Fibroblast of skin of left quadriceps (primary cell): ENCODE measurements at places on chromosomes 6 and 20.

- no peak for DNase-seq
These were observed 30.8 kb downstream of the NHSL1 start for GRCh38 chr6:138468320-138469015.

GRCh38 chr6:40347571-40348011 is 239.6 kb downstream of the LRFN2 start:
- DNase-seq: no peak

GRCh38 chr6:149081281-149081680 is 236.2 kb upstream of the TAB2 start:
- no peak for DNase-seq

GRCh38 chr6:154578004-154578559 is 67.6 kb upstream of the CNKSR3 start:
- no peak for DNase-seq

GRCh38 chr6:29737707-29738630 is 14.7 kb downstream of the HLA-F start:
- DNase-seq: peak; percentile 10

DNA sequence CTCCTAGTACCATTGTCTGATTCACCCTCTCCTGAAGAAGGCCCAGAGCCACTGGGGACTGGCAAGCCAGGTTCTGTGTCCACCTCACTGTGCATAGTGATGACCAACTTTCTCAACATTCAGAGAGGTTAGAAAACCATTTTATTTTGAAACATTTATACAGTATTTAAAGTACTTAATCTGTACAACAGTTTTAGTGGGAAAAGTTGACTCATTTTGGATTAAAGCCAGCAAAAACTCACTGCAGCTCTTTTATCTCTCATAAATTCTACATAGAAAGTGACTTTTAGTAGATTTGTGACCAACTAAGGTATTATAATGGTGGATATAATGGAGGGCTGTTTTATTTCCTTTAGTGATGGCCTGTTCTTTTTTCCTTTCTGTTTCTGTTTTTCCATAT is 9.7 kb downstream of the TULP4 start:
- DNase-seq: peak; percentile 57

GRCh38 chr6:138690975-138691594 is 82.5 kb upstream of the CCDC28A start:
- no peak for DNase-seq

DNA sequence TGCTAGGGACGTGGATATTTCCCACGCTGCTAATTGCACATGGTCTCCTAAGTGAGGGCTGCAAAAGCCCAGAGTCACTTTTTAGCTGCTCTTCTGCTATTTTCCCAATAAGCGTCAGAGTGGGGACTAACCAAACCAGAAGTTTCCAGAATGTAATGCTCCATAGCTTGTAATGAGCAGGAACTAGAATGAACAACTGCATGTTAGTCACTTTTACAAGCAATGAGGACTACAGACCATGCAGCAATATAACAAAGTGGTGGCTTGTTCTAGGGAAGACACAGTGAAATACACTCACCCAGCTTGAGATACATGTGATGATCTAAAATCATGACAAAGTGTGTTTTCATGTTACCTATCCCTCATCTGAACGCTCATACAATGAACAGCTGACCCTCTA is 314.1 kb upstream of the SGK1 start:
- no peak for DNase-seq

DNA sequence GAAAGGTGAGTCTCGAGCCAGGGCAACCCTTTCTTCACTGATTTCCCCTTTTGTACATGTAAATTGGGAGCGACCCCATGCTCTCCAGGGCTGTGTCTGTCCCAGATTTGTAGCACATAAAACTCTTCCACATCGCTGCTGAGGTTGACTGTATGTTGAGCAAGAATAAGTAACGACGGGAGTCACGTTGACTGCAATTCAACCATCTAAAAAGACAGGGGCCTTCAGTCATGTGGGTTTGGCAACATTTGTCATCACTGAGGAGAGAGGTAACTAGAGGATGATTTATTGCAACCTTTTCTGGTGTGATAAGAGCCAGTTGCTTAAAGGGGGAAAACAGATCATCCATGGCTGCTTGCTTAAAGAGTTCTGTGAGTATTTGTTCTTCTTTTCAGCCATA is 159.4 kb upstream of the SULF2 start:
- DNase-seq: no peak

GRCh38 chr6:24149836-24150235 is 23.8 kb downstream of the NRSN1 start:
- DNase-seq: no peak

DNA sequence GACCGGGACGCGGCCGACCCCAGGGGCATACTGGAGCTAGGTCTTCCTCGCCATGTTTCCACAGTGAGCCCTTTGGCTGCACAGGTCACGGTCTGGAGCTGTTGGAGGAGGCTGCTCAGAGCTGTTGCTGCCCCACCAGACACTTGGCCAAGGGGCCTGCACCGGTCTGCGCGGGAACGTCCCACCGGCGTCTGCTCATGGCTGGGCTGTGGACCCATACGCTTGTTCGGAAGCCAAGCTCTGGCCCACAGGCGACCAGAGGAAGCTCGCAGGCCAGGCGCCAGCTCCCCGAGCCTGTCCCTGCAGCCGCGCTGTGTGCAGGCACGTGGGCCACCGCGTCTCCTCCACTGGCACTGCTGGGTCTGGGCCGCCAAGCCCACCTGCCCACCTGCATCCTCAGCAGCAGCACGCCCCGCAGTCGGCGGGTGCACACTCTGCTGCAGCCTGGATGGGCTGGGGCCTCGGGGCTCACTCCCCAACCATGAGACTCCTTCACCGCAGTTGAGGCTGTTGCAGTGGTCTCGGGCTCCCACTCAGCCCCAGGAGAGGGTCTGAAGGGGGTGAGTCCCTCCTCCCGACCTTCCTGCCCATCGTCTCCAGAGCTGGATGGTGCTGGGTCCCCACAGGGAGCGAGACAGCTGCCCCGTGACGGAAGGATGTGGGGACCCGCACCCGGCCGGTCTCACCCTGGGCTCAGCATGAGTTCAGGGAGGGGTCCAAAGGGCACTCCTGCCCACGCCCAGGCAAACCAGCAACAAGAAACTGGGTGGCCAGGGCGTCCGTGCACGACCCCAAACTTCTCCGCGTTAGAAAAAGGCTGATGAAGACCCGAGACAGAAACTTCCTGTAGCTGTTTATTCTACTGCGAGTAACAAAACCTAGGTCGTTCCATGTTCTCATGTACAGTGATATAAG is 15.5 kb upstream of the TCFL5 start:
- DNase-seq: no peak

DNA sequence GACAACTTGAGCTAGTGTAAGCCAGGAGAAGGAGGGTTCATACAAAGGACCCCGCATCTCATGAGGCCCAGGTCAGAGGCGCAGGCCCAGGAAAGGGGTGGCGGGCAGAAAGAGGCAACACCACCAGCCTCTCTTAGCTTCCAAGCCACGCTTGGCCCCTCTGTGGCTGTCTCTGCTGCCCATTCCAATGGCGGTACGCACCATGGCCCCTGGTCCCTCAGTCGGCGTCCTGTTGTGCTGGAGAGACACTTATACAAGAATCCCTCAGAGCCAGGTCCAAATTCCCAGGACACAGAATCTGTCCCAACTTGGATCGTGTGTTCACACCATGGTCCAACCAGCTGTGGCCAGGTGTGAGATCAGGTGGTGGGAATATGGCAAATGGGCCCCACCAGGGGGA is 127.0 kb upstream of the CDH4 start:
- no peak for DNase-seq

- DNase-seq: no peak
These were observed 24.5 kb downstream of the CLIC5 start for GRCh38 chr6:45991189-45991588.

DNA sequence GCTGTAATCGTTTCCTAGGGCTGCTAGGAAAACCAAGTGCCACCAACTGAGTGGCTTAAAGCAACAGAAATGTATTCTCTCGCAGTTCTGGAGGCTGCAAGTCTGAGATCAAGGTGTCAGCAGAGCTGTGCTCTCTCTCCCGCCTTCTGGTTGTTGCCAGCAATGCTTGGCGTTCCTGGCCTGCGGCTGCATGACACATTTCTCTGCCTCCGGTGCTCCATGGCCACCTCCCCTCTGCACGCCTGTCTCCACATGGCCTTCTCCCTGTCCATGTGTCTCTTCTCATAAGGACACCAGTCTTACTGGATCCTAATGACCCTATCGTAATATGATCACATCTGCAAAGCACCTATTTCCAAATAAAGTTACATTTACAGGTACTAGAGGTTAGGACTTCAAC is 91.7 kb upstream of the AKAP12 start:
- no peak for DNase-seq

DNA sequence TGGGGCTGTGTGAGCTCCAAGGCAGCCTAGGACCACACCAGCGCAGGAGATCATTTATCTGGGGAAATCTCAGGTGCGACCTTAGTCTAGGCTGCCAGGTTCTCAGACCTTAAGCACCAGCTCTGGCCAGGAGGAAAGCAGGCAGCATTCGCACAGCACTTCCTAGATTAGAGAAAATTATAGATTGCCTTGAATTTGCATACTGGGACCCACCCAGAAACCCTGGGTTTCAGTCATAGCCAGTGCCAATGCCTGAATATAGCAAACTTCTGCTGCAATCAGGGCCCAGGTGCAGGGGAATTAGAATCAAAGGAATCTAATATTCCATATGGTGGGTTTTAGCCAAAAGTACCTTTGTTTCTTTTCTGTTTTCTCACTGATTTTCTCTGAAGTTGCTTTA is 204.3 kb upstream of the CST7 start:
- no peak for DNase-seq

DNA sequence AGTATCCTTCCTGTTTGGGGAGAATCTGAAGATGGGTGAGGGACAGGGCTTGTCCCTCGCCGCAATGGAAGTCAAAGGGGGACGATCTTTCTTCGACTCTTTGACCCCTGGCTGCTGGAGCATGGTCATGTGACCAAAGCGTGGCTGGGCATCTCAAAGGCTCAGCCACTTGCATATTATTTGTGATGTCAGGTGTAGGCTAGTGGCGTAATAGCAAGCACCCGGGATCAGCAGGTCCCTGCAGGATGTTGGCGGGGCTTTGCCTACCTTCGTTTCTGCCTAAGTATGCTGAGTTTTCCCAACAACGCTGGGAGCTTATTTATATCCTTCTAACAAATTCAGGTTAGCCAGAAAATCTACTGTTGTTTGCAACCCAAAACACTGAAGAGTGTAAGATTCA is 50.3 kb upstream of the IL20RA start:
- DNase-seq: no peak

DNA sequence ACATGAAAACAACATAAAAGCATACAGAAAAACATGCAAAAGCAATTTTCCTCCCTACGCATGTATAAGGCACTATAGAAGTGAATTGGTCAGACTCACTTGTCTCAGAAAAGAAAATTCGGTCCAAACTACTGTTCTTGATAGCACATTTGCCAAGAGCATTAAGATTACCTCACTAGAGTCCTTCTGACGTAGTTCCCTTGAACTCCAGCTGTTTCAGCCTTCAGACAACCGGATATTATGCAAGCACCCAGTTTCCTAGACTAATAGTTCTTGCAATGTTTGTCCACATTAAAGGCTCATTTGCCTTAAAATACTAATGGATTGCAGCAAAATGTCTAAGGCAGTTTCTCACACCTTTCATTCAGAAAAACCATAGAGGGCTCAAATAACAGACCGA is 2.5 kb upstream of the CASS4 start:
- DNase-seq: no peak

- no peak for DNase-seq
These were observed 38.6 kb downstream of the TFEB start for GRCh38 chr6:41696788-41697187.

- DNase-seq: no peak
These were observed 39.4 kb downstream of the ZNF311 start for GRCh38 chr6:28965706-28966105.

DNA sequence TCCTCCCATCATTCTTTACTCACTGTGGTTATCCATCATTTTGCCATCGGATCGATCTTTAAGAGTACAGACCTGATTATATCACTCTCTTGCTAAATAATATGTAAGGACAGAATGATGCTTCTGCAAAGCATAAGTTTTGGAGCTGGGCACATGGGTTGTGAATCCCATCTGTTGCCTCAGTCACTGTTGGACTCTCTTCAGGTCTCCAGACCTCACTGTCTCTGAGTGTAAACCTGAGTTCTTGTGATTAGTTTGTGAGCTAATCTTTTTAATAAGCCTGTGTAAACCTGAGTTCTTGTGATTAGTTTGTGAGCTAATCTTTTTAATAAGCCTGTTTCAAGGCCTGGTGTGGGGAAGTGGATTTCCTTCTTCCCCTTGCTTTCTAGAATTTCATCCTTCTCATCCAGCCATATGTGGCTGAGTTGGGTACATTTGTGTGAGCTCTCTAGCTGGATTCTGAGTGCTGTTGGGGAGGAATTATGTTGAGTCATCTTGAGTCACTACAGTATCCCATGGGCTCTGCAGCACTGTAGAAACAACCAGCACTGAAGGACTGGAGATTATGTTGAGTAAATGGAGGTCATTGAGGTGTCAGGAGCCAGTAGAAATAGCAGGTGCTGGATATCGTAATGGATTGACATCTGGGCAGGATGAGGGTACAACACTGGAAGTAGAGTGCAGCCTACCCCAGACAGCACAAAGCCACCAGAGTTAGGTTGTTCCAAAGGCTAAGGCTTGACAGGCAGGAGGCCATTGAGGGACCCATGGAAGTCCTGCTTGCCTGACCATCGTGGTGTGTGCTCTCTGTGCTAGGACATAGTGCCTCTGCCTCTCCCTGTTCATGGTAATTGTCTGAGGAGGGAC is 52.4 kb downstream of the SCAND1 start:
- DNase-seq: peak; percentile 69

DNA sequence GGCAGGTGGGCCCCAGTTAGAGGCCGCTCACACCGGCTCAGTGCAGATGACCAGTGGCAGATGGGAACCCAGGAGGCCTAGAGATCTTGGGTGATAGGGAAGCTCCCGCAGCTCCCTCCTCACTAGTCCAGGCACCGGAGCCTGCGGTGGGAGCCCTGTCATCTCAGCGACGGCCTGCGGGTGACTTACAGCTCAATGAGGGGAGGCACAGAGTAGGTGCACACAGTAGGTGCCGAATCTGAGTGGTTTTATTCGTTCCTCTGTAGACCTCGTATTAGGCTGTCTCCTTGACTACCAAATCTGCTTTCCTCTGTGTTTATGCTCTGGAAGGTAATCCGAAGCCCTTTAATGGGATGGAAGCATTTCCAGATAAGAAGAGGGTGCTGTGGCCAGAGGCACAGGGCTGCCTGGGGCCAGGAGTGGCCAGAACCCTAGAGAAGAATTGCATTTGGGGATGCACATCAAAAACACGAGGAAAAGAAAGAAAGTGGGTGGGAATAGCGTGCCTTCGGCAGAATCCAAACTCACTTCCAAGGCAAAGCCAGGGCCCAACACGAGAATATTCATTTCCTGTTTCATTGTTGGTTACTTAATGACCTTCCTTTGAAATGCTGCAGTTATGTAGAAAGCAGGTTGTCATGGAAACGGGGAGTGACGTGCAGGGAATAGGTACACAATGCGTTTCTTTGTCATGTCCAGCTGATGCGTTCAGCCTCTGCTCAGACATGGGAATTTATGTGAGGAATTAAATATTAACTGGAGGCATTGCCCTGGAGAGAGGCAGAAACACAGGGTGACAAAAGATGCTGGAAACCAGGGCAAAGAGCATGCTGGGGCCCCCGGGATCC is 24.7 kb downstream of the MYT1 start:
- no peak for DNase-seq

GRCh38 chr6:137210903-137211302 is 8.3 kb downstream of the IFNGR1 start:
- no peak for DNase-seq

GRCh38 chr6:19042420-19042819 is 655.3 kb downstream of the RNF144B start:
- no peak for DNase-seq
